ENCODE measurements at places on chromosomes 7 and 10.
A peak's percentile ranks its signal among the peaks of the same experiment; 100 is the strongest.

DNA sequence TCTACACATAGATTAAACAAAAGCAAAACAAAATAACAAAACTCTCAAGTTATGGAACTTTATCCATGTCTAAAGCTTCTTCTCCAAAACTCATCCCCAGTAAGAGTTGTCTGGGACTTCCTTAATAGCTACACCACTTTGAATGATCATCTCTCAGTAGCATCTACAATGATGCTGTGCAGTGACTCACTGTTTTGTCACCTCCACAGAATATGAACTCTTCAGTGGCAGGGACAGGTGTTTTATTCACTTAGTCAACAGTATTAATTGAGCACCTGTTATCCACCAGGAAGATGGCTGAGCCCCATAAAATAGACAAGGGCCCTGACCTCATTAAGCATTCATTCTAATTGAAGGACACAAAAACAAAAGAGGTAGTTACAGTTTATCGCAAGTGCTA is 350.7 kb downstream of the ELMO1 start:
- no peak for DNase-seq

DNA sequence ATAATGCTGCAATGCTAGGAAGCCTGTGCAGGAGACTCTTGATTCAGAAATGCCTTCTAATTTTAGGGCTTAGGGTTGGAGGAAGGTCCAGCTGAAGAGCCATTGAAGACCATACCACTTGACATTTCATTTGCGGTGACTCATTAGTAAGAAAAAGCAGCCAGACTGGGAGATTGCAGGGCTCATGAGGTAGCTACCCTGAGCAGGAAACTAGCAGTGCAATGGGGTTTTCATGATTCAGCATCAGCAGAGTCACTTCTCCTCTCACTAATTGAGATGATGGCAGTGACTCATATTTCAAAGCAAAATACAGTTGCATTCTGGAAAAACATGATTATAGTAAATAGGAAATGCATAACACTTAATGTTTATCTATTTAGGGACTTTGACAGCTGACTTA is 434.1 kb downstream of the DNAJB9 start:
- DNase-seq, result no peak

GRCh38 chr10:7874864-7875263 is 56.6 kb downstream of the TAF3 start:
- DNase-seq, result no peak

DNA sequence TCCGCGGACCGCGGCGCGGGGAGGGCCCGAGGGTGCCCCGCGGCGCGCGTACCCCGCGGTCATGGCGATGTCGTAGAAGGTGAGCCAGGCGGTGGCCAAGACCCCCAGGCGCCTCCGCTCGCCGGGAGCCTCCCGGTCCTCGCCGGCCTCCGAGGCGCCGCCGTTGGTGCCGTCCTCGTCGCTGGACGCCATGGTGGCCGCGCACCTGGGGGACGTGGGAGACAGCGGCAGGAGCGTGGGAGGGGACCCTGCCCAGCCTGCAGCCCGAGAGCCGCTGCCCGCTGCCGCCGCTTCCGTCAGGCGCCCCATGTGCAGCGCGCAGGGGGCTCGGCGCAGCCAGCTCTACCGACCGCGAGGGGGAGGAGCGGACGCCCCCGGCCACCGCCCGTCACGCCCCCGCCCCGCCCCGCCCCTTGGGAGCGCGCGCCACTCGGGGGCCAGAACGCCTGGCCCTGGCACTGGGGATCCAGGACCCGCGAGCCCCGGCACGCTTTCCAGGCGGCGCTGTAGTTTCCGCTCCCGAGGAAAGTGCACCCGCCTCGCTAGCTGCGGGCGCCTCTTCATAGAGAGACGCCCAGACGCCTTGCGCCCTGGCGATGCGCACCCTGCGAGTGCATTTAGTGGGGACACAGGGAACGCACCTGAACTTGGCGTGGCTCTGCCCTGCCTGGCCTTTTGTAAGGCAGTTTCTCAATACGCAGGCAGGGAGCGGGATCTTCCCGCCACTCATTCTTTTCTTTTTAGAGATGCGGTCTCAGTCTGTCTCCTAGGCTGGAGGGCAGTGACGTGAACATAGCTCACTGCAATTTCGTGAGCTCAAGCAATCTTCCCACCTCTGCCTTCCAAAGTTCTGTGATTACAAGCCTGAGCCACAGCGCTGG is at the start of gene HACD1:
Gene HACD1, minus strand, starts transcription at position 344 of the 881 bp plus-strand sequence. Its CDS starts 35 bp downstream, at position 309.
- DNase-seq, result peak; percentile 80

- no peak for DNase-seq
Measured at GRCh38 chr10:94307046-94307615, 55.6 kb downstream of the NOC3L start.

GRCh38 chr10:1270490-1270889 is 214.3 kb downstream of the WDR37 start:
- DNase-seq, result no peak

DNA sequence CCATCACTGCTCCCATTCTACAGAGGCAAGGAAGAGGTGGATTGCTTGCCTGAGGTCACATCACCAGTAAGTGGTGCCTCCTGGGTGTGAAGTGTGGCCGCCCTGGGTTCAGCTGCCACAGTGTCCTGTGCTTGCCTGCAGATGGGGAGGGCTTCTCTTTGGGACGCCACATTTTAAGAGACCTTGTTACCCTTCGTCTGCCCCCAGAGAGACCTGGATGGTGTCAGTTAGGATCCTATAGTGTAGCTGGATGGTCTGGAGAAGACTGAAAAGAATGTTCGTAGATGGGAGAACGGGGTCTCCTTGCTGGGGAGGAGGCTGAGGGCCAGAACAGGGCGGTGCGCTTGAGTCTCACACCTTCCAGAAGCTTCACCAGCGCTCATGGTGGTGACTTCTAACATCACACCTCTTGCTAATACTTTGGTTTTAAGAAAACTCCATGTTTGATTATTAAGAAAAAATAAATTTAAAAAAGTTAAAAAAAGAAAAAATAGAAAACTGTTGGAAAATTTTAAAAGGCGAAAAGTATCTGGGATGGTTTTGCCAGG is 2.3 kb downstream of the DOCK1 start:
- DNase-seq, result no peak

DNA sequence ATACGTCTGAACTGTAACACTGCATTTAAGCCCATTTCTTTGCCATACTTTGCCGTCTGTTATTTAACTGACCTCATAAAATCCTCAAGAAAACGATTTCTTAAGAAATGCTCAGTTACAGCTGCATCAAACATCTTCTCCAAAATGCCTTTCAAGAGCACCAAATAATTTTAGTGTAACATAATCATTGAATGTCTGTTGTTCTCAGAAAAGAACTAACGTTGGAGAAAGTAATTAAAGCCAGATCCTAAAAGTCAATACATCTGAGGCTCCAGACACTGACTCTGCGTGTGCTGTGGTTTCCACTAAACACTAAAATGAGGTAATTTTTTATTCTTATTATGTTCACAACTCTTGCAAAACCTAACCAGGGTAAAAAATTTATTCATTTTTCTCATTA is 63.7 kb upstream of the LRRC17 start:
- no peak for DNase-seq

- no peak for DNase-seq
Measured at GRCh38 chr7:121831801-121832200, 41.2 kb upstream of the PTPRZ1 start.

- DNase-seq, result no peak
Measured at GRCh38 chr7:31938650-31939049, 131.6 kb downstream of the PDE1C start.

GRCh38 chr7:124029396-124030188 is 3.3 kb downstream of the TMEM229A start:
- DNase-seq, result no peak

- peak; percentile 54 for DNase-seq
Measured at GRCh38 chr7:87148332-87148955, 3.8 kb upstream of the DMTF1 start.

DNA sequence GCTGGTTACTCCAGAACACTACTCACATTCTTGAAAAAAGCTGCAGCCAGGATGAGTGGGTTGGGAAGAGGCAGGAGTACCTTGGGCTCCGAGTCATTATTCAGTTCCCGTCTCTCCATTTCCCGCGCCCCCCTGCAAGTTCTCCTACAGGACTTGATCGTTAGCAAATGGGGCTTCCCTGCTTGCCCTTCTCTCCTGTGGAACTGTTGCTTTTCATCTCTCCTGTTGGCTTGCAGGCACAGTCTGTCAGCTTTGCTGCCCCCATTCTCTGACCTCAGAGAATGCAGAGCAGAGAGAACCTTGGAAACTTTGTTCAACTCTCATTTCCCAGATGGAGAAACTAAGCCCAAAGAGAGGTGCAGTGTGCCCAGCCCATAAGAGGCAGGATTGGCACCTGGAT is 35.6 kb upstream of the LRRC4 start:
- no peak for DNase-seq

DNA sequence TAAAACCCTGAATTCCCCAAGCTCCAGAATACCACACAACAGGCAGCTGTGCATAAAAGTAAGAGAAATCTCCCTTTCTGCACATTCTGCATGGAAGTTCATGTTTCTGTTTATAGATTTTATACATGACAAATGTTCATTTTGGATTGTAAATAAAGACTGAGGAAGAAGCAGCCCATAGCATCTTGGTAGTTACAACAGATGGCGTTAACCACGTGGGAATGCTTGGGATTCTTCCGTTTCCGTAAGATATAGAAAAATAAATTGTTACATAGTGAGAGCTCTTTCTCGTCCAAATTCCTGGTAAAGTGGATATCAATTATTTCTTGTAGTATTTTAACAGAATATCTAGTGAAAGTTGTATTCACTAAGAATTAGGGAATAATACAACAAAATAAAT is 1016.5 kb downstream of the GRM8 start:
- no peak for DNase-seq

GRCh38 chr7:85102813-85103350 is 84.0 kb downstream of the SEMA3D start:
- no peak for DNase-seq

DNA sequence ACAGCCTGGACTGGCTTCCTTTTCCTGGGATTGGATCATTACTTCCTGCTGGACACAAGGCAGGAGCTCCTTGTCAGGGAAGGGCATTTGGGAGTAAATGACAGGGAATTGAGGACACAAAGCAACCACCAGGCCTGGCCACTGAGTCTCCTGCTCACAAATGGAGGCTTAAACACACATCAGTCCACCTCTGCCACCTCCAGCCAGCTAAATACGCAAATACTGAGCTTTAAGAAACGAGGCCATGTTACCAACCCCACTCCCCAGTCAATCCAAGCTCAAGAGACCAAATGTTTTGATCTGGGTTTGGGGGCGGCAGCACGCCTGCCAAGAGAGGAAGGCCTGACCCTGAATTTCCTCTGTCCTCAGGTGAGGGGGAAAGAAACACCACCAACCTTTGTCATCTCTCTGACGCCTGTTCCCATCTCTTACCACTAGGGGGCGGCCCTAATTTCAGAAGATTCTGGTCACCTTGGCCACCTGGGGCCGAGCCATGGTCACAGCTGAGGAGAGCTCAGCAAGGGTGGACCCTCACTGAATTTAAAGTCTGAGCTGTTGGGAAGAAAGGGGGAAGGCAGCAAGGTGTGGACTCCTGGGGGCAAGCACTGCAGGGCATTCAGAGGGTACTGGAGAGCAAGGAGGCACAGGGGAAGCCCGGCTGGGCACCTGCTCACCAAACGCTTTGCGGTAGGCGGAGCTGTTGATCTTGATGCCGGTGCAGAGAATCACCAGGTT is 16.5 kb downstream of the AIFM2 start:
- peak; percentile 73 for DNase-seq

DNA sequence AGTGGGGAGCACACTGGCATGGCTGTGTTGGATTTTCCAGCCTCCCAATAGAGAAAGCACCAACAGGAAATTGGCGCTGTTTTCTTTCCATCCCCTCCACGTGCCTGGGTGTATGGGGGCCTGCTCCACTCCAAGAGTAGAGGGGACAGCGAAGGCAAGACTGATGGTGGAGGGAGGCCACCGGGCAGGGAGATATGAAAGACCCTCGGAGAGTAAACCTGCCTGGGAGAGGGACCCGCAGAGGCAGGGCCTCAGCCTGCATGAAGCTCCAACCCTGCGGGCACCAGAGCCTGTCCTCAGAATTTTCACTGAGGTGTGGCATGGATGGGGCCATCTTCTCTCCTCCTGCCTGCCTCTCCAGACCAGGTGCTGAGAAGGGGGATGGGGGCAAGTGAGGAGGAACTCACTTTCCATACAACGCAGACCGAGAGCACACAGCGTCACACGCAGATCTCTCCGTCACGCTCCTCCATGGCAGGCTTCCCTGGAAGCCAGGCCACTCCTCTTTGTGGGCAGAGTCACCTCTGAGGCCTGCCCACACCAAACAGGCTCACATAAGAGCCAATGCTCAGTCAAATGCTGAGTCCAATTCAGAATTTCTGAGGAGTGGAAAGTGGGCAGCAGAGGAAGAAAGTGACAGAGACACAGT is 18.8 kb downstream of the ANXA11 start:
- no peak for DNase-seq

DNA sequence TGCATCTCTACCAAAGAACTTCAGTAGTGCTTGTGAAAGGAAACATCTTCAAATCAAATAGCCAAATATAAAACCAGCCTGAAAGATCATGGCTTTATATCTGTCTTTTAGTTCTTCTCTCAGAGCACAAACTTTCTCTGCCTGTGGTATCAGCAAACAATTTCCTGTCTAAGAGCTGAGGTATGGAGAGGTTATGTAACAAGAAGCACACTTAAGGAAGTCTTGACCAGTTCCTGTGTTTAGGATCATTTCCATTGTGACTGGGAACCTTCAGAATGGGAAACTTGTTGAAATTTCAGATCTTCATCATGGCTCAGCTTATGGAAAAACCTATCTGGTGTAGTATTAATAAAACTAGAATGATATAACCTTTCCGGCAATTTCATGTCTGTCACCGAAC is 148.8 kb downstream of the MBL2 start:
- DNase-seq, result no peak

DNA sequence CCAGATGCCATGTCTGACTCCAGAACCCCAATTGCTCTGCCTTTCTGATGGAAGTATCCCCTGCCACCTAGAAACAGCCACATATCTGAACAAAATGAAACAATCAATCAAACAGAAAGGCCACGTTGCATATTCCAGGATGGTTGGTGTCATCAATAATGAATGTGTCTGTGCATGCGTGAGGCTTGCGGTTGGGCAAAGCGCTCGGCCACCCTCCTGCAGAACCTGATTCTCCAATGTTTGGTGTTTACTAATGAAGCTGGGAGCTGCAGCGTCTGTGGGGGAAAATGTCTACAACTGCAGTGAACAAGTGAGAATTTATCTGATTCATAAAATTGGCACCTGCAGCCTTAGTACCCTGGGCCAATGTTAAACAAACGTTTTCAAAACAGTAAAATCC is 121.2 kb upstream of the ADARB2 start:
- DNase-seq, result no peak

DNA sequence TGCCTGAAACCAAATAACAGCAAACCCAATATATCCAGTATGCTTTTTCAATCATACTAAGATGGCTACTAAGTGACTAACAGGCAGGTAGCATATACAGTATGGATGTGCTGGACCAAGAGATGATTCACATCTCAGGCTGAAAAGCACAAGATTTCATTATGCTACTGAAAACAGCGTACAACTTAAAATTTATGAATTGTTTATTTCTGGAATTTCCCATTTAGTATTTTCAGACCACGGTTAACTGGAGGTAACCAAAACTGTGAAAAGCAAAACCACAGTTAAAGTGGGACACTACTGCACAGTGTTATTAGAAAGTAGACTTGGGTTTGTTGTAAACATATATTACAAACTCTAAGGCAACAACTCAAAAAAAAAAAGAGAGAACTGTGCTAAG is 91.5 kb downstream of the KMT2C start:
- DNase-seq, result no peak

GRCh38 chr7:142616121-142616643 is 133.1 kb upstream of the PRSS1 start:
- DNase-seq, result no peak

GRCh38 chr10:71319042-71319799 is at the start of gene SLC29A3:
TSS of gene SLC29A3 (plus strand) at chr10:71319259. CDS start at chr10:71319310, 51 bp downstream.
- DNase-seq, result peak; percentile 86

Measured in erythroblast (primary cell).